ENCODE measurements at places on chromosomes 3 and 15.

GRCh38 chr15:68471541-68471940, 39.6 kb upstream of the ITGA11 start:
- DNase-seq, result no peak

DNA sequence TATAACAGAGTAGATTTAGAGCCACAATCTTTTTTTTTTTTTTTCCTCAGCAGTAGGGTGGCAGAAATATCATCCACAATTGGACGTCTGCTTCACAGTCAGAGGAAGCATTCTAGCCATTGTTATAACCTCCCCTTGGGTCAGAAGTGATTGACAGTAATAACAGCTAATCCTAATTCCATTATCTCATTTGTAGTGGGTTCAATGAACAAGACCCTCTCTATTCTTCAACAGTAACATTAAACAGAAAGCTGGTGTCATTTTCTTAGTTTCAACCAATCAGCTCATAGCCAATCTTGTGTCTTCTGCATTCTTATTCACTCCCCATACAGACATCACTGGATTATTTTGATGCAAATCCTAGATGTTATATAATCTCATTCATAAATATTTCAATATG, 44.6 kb downstream of the QTRT2 start:
- DNase-seq, result no peak

- DNase-seq, result no peak
Measured at GRCh38 chr3:58102976-58103451, 94.8 kb downstream of the FLNB start.

DNA sequence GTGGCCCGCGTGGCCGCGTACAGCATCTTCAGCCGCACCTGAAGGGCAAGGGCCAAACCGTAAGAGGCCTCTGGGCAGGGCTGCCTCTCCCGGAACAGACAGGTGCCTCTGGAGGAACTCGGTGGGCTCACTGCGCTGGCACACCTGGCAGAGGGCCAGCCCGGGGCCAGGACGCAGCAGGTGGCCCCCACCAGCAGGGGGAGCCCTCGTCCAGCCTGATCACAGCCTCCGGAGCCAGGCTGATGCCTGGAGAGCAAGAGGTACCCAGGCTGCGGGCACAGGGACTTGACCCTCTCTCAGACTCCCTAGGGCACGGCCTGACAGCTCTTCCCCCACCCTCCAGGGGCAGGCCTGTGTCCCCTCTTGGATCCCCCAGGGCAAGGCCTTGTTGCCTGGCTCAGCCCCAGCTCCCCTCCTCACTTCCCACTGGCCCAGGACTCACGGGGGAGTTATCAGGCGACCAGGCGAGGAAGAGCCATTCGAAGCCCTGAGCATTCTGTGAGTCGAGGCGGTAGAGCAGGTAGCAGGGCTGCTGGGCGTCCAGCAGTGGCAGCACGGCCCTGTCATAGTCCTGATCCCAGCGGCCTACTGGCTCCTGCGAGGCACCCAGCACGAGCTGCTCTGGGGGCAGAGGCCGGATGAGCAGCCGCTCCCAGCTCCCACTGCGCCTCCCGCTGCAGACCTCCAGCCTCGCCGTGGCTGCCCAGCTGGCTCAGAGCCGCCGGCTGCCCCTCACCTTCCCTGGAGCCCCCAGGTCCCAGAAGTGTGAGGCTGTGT, 6.2 kb upstream of the TLR9 start:
- DNase-seq, result peak; percentile 81

Data from GM23338 (cell line).